ENCODE measurements at places on chromosomes 6 and 20.

GRCh38 chr6:118468682-118469465, 79.2 kb upstream of the PLN start:
- no peak for DNase-seq

DNA sequence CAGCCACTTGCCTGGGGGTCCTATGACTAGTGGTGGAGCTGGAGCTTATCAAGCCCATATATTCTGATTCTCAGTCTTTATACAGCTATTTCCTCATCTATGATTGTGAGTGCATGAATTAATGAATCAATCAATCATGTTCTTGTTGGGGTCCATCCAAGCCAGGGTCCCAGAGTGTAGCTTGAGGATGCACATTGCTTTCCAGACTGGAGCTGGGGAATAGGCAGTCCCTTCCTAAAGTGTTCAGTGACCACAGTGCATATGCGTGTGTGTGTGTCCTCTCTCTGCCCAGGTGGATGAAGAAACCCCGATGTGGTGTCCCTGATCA, 25.1 kb downstream of the MMP24 start:
- no peak for DNase-seq

GRCh38 chr6:113842165-113842564, 15.0 kb upstream of the MARCKS start:
- no peak for DNase-seq

DNA sequence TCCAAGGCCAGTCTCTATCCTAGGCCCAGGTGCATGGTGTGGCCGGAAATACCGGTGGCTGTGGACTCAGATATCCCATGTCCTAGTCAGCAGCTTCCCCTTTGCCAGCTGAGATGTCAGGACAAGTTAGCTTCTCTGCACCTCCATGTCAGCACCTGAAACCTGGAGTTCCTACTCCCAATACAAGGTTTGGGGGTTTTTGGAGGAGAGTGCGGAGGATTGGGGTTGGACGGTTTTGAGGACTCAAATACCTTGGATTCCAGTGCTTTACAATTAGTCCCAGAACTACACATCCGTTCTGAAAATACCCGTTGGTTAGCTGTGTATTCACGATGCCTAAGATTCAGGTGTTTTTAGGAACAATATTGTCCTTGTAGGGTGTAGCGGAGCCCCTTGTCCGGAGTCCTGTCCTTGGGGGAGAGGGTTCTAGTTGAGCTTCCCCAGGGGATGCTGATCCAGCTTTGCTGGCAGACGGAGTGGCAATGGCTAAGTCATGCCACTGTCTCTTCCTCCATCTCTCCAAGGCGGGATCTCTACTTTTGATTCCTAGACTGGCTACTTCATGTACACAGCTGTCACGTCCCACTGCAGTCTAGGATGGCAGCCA, 45.0 kb downstream of the ADNP start:
- DNase-seq, result no peak

DNA sequence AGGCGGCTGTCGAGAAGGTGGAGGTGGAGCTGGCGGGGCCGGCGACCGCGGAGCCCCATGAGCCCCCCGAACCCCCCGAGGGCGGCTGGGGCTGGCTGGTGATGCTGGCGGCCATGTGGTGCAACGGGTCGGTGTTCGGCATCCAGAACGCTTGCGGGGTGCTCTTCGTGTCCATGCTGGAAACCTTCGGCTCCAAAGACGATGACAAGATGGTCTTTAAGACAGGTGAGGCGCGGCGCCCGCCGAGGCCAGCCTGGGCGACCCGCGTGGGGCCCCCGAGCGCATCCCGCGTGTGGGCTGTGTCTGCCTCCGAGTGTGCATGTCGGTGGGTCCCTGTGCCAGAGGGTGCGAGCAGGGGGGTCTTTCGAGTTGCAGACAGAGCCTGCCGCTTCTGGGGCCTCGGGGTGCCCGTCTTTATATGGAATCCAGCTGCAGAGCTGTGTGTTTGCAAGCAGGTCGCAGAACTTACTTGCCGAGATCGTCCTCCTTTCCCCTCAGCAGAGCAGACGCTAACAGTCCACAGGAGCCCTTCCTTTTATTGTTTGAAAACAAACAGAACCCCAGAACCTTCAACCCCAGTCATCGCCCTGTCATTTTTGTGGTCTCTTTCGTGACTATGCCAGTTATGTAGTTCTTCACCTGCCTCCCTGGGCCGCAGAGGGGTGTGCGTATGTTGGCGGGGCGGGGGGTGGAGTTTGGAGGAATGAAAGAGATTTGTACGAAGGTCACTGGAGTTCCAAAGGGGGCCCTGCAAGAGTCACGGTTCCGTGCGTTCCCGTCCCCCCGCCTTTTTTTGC, 766 bp downstream of the SLC16A10 start:
- peak; percentile 60 for DNase-seq

- DNase-seq, result no peak
Measured at GRCh38 chr20:58448958-58449357, 59.9 kb downstream of the VAPB start.

GRCh38 chr6:68235326-68235784, 399.7 kb upstream of the ADGRB3 start:
- no peak for DNase-seq

GRCh38 chr20:63582382-63583063, 8.5 kb upstream of the HELZ2 start:
- DNase-seq, result no peak

- no peak for DNase-seq
Measured at GRCh38 chr6:5351552-5352210, 90.4 kb downstream of the FARS2 start.

DNA sequence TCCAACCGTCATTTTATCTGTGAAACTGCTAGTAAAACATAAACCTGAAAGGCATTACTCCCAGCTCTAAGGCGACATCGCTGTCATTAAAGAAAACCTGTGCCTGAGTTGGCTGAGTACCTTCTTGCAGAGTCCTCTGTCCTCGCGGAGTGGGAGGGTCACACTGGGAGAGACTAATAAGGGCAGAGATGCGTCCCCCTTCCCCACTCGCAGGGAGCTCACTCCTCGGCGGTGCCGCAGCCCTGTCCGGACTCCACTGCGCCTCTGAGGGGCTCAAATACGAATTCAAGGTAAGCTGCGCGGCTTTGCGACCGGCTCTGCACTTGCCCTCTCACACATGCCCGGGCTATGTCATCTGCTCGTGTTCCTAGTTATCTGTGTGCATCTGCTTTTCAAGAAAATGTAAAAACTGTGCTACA, at the start of gene COL19A1:
Gene COL19A1, plus strand, starts transcription at position 206 of the 419 bp plus-strand sequence. CDS start 13,012 bp downstream, outside the sequence.
- no peak for DNase-seq

GRCh38 chr20:10077081-10077471, 42.3 kb downstream of the ANKEF1 start:
- DNase-seq, result no peak

DNA sequence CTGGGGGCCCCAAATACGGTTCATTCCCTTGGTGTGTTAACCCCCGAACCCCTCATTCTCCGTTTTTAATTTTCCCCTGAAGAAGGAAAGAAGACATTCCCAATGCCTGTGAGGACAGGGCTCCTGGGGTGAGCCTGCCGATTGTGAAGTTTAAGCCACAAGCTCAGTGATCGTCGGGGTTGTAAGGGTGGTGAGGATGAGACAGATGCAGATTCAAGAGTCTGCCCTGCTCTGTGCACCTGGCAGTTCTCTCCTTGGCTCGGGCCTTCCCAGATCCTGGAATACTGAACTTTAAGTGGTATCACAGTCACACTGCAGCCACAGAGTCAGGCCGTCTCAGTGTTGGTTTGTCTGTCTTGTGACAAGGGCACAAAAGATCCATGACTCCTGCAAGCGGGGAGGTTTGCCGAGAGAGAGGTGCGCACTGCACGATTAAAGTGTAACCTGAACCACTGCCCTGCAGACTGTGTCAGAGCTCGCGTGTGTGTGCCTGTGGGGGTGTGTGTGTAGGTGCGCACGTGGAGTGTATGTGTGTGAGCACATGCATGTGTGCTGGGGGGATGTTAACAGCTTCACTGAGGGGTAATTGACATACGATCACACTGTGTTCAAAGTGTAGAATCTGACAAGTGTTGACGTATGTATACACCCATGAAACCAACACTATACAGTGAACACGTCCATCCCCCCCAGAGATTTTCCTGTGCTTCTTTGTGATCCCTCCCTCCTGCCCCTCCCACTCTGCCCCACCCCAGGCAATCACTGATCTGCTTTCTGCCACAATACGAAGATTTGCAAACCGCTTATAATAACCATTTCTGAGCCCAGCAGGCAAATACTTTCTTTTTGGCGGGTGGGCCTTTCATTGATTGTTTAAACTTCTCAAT, 38.9 kb downstream of the RPP40 start:
- DNase-seq, result no peak

DNA sequence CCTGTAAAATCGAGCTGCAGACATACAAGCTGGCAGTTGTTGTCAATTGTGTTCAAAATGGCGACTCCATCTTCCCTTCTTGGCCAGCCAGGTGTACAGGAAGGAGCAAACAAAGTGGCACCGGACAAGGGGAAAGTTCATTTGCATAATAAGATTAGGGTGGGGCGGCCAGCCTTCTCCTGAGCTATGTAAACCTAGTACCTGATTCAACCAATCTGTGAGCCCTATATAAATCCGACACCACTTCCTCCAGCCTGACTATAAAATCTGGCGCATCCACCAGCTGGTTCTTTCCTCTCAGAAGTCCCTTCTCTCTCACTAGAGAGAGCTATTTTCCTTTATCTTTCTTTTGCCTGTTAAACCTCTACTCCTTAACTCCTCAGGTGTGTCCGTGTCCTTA, 8.1 kb upstream of the HBS1L start:
- no peak for DNase-seq

GRCh38 chr20:49976542-49976941, 6.2 kb upstream of the SNAI1 start:
- DNase-seq, result no peak

- DNase-seq, result no peak
Measured at GRCh38 chr6:70171236-70171635, 131.6 kb downstream of the COL9A1 start.

GRCh38 chr6:101762851-101763250, 369.3 kb downstream of the GRIK2 start:
- no peak for DNase-seq

GRCh38 chr20:51185861-51186260, 163.0 kb upstream of the KCNG1 start:
- no peak for DNase-seq

- no peak for DNase-seq
Measured at GRCh38 chr20:19729672-19730071, 28.4 kb upstream of the RIN2 start.

- no peak for DNase-seq
Measured at GRCh38 chr6:56243518-56244070, 3.8 kb downstream of the COL21A1 start.

- no peak for DNase-seq
Measured at GRCh38 chr6:36501686-36502085, 45.6 kb downstream of the STK38 start.

DNA sequence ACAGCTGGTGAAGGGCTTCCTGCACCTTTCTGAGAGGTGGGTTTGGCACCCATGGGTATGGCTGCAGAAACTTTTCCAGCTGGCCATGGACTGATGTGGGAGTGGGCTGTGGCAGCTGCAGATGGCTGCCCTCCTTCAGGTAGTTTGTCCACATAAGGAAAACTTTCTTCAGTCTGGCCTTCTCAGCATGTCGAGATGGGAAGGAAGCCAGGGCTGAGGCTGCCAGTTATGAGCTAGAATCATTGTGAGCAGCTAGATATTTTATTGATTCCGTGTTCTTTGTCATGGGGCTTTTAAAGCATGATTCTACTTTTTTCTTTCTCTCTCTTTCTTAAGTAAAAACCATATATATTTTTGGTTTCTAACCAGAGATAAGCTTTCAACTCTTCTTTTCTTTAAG, 16.6 kb downstream of the NKX2-4 start:
- DNase-seq, result no peak

GRCh38 chr6:7188492-7188891, 80.7 kb downstream of the RREB1 start:
- no peak for DNase-seq

GRCh38 chr6:46421939-46422338, 69.3 kb downstream of the RCAN2 start:
- DNase-seq, result no peak

- DNase-seq, result no peak
Measured at GRCh38 chr6:13431059-13431656, 56.2 kb downstream of the GFOD1 start.

DNA sequence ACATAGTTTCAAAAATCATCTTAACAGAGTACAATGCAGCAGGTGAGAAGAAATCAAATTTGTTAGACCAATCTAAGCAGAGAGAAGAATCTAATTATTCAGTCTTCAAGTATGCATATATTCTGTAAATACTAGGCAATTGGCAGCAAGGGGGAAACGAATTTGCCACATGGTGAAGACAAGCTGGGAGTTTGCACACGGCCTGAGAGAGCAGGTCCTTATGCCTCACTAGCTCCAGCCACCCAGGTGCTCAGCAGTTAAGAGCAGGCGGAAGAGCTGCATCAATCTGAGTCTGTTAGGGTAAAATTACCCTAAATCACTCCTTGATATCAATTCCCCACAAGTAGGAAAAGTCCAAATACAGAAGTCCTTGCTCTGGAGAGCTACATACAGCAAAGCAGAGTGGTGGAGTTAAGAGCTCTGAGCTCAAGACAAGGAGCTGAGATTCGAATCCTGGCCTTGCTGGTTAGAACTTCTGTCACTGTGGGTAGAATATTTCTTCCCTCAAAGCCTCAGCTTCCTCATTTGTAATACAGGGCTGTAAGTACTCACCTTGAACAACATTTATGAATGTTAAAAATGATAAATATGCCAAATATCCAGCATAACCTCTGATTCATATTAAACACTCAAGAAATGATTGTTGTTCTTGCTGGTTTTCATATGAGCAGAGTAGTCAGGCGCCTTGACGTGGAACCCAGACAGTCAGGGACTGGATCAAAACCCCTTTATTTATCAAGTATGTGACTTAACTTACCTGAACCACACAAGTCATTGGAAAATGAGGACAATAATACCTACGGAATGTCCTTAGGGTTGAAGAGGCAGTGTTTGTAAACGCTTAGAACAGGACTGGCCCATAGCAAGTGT, 444.2 kb downstream of the CDH26 start:
- no peak for DNase-seq

- no peak for DNase-seq
Measured at GRCh38 chr20:1489325-1489724, 1.9 kb downstream of the SIRPB2 start.

GRCh38 chr6:138289739-138290138, 71.4 kb upstream of the PBOV1 start:
- DNase-seq, result no peak

- no peak for DNase-seq
Measured at GRCh38 chr6:84775751-84776150, 11.4 kb upstream of the TBX18 start.

GRCh38 chr6:16473908-16474771, 235.8 kb downstream of the GMPR start:
- DNase-seq, result no peak

DNA sequence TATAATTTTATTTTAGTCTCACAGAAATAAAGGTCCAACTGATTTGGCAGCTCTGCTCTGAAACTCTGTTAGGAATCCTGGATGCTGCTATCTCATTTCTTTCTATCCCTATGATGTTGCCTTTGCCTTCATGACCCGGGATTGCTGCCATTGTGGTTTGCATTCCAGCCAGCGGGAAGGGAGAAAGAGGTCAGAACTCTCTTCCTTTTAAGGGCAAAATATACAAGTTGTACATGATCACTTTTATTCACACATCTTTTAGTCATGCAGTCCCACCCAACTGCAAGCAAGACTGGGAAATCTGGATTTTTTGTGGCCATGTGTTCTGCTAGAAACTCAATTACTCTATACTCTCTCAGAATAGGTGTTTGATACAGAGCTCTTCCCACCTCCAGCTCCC, 263.1 kb upstream of the ZFP64 start:
- no peak for DNase-seq
